ENCODE measurements at places on chromosomes 6 and 20.

GRCh38 chr6:157126183-157127098 lies 196.9 kb downstream of the TMEM242 start:
- no peak for DNase-seq

- no peak for DNase-seq
Observed at GRCh38 chr20:42611889-42612837, 577.5 kb downstream of the PTPRT start.

- DNase-seq, result no peak
Observed at GRCh38 chr6:18279422-18279821, 15.1 kb upstream of the DEK start.

DNA sequence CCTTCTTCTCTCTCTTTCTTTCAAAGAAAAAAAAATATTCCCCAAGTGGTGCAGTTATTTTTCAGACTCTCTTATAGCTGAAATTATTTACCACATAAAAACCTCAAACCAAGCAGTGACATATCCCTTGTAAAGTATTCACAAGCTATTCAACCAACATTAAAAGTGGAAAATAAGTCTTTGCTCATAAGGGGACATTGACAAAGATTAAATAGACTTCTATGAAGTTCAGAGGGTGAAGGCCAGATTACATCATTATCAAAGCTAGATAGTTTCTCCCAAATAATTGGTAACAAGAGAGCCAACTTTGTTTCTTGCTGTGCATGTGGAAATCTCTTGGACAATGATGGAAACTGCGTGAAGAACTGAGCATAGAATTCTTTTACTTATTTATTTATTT lies 379.8 kb upstream of the RSPO3 start:
- DNase-seq, result no peak

- DNase-seq, result no peak
Observed at GRCh38 chr20:11329271-11329670, 588.4 kb upstream of the BTBD3 start.

- DNase-seq, result no peak
Observed at GRCh38 chr20:40959325-40960092, 69.1 kb upstream of the TOP1 start.

DNA sequence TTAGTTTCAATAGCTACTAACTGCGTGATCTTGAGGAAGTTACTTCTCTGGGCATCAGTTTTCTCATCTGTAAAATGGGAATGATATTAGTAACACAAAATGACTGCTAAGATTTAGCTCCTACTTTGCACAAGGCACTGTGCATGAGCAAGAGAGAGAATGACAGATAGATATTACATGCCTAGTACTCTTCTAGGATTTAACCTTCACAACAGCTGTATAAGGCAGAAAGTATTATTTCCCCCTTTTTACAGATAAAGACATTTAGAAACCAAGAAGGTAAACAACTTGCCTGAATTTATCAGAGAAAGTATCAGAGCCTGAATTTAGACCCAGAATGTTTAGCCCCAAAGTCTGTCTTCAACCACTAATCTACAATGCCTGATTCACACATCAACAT lies 281.6 kb downstream of the KHDC1L start:
- DNase-seq, result no peak

DNA sequence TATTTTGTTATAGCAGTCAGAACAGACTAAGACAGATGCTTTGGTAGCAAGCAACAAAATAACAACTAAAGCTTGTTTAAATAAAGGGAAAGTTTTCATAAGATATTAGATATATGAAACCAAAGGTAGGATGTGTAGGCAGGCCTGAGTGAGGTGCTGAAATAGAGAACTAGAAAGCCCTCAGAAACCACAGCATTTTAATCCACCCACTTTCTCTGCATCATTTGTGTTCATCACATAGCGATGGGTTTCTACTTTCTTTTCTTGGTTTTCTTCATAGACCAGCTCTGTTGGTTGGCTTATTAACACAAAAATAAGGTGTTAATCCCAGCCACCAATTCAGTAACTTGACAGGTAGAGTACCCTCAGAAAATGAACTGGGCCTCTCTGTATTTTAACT lies 58.6 kb downstream of the RPS12 start:
- DNase-seq, result no peak

- no peak for DNase-seq
Observed at GRCh38 chr20:1323830-1324597, 4.9 kb downstream of the SDCBP2 start.

DNA sequence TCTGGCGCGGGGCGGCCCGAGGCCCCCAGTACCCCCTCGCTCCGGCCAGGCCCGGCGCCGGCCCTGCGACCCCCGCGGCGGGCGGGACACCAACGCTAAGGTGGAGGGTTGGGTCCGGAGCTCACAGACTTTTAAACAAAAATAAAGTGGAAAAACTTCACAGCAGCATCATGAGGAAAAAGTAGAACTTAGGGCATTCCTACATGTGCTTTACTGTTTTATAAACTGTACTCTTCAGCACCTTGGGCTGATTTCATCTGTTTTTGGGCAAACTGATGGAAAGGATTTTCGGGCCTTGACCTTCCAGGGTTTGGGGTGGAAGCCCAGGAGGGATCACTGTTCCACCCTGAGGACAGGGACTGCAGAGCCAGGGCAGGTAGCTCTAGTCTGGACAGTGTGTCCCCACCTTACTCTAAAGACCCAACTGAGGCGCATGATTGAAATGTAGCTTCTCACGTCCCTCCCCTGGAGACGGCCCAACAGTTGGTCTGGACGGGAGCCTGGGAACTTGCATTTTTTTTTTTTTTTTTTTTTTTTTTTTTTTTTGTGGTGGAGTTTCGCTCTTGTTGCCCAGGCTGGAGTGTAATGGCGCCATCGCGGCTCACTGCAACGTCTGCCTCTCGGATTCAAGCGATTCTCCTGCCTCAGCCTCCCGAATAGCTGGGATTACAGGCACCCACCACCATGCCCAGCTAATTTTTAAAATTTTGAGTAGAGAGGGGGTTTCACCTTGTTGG lies 740 bp downstream of the NELFCD start:
- no peak for DNase-seq

GRCh38 chr6:84167457-84167856 lies 60.0 kb downstream of the CEP162 start:
- no peak for DNase-seq

GRCh38 chr6:39657355-39658135 lies 67.7 kb downstream of the KIF6 start:
- DNase-seq, result no peak

DNA sequence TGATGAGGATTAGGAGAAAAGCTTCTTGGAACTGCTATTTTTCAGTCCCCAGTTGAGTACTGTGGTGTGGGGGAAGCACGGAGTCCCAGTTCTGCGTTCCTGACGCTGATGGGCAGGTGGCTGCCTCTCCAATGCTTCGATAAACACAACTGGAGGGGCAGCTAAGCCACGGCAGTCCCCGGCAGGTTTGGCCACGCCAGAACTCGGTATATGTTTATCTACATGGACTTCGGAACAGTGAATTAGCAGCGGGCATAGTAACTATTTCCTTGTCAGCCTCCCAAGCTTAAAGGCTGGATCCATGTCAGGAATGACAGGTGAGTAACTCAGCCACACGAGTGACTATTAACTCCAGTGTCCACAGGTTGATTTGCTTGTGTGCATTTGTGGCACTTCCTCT lies 354.4 kb downstream of the ZFAND3 start:
- DNase-seq, result no peak

DNA sequence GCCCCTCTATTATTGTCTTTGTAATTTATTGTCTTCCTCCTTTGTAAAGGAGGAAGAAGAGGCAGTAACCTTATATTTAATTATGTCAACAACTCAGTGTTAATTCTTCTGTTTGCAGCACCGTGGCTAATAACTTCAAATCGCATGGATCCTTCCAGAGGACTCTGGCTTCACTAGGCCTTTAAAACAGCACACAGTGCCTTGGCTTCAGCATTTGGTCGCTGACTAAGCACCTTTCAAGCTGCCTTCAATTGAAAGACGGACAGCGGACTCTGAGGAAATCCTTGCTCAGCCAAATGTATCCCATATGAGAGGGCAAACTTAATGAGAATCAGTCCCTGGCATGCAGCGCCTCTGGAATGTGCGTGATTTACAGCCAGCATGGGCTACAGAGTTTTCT lies 64.2 kb downstream of the SGK1 start:
- DNase-seq, result peak; percentile 69

DNA sequence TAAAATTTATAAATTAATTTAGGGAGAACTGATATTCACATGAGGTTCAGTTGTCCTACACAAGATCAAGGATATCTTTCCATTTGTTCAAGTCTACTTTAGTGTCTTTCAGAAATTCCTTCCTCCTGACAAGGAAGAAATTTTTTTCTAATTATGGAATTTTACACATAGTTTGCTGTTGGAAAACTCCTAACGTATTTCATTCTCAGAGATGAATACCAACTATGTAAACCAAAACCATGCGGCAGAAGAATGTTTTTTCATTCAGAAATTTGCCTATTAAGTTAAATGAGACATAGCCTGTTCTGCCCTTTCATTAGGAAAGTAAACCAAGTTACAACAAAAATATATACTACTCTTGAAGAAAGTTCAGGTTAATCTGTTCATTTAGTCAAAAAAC lies 111.2 kb upstream of the PRDM1 start:
- DNase-seq, result no peak

- DNase-seq, result no peak
Observed at GRCh38 chr6:24492475-24492874, 2.3 kb upstream of the ALDH5A1 start.

- DNase-seq, result no peak
Observed at GRCh38 chr6:8551386-8551785, 116.0 kb upstream of the SLC35B3 start.

GRCh38 chr20:9392892-9393857 lies 121.2 kb upstream of the LAMP5 start:
- peak; percentile 40 for DNase-seq

GRCh38 chr20:312067-312466 lies 13.3 kb upstream of the SOX12 start:
- DNase-seq, result no peak

DNA sequence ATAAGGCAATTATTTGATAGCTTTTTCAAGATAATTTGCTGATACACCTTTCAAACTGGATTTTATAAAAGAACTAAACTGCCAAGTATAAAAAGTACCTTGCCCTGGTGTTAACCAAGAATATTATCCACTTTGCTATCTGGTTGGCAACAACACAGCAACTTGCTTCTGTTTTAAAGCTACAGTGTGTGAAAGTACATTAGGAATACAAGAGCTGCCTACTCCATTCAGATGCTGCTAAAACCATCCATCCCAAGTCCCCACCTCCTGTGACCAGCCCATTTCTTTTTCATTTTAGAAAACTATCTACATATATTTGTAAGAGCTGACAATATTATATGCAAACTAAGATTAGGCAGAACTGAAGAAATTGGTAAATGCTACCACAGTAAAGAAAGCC lies 12.8 kb downstream of the CLDN20 start:
- DNase-seq, result peak; percentile 28

GRCh38 chr20:4814696-4815252 lies 93.1 kb downstream of the PRND start:
- peak; percentile 14 for DNase-seq

GRCh38 chr20:11057624-11058023 lies 383.8 kb upstream of the JAG1 start:
- DNase-seq, result no peak

DNA sequence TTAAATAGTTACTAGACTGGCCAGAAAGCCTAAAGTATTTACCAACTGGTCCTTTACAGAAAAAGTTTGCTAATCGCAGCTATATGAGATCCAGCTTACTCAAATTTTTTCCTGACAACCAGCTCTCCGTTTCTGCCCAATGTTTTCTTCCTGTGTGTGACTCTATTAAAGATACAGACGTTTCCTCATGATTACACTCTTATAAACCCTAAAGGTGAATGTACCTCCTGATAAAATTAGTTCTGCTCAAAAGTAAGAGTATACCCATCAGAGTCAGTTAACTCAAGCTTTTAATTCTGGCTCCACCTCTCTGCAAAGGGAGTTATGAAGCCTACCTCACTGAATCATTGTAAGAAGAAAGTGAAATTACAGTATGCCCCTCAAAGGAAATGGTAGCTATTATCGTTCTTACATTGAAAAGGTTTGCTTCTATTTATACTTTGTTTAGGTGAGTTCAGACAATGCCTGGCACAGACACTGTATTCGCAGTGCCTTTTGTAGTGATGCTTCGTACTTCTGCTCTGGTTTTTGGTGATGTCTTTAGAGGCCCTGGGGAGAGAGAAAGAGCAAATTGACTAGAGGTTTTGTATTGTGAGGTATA lies 10.2 kb upstream of the MROH8 start:
- no peak for DNase-seq

DNA sequence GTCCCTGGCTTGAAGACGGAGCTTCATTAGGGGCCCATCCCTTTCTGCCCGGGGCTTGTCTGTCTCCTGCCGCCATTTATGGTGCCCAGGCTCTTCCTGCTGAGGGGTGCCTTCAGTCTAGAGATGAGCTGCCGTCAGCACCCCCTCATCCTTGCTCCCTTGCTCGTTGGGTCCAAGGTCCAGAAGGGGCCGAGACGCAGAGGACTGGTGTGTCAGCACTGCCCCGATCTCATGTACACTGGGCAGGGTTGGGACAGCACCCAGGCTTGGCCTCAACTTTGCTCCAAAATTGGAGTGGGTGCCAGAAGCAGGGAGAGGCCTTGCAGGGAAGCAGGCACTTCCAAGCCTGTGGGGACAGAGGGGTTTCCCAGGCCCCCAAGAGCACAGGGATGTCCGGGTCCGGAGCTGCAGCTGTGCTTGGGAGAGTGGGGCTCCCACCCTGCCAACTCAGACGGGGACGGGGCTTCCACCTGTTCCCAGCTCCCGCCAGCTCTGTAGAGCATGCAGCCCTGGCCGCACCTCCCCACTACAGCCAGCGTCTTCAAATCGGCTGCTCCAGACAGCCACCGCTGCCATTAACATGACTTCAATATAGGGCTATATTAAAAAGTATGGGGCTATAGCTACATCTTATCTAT lies 488.8 kb downstream of the TENT5A start:
- DNase-seq, result no peak

GRCh38 chr20:4111440-4112411 lies 96.4 kb upstream of the RNF24 start:
- DNase-seq, result no peak

GRCh38 chr20:63740070-63740626 lies 572 bp downstream of the SLC2A4RG start:
- DNase-seq, result peak; percentile 12

DNA sequence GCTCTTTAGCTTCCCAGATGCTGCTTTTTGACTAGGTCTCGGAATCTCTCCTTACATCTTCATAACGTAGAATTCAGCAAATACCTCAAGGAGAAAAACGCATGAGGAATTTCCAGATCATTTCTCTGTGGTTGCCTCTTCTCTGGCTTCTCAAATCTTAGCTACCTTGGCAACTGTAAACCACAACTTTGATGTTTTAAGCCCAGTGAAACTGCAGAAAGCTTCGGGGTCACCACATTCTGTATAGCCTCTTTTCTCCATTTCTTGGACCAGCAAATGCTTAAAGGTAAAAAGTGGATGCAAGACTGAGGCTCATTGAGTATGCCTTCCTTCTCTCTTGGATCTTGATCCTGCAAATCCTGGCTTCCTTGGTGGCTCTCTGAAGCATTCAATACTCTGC lies 125.5 kb upstream of the FBXL4 start:
- no peak for DNase-seq

- no peak for DNase-seq
Observed at GRCh38 chr6:89161326-89162046, 15.6 kb downstream of the PM20D2 start.

GRCh38 chr20:50478162-50478990 lies 31.8 kb upstream of the PTPN1 start:
- peak; percentile 8 for DNase-seq
